ENCODE measurements at places on chromosomes 1 and 21. TPM values are rescaled to one million over a fixed set of nuclear protein-coding genes. Genes with fewer than 3 reads are reported as not detected.

Gene TMEM69
- total RNA-seq: 43.8 TPM

Gene CD55
- total RNA-seq: 28.6 TPM

Gene ISG20L2
- total RNA-seq: 26.4 TPM

Gene ST6GALNAC5
- total RNA-seq: 1.4 TPM

Gene OR2L8
- not detected for total RNA-seq

Gene TRNAU1AP
- 30.4 TPM for total RNA-seq

Gene RNF186
- total RNA-seq: not detected

Gene FBXO2
- 0.51 TPM for total RNA-seq

Gene SPATA21
- total RNA-seq: not detected

Gene DISC1
- total RNA-seq: 4.0 TPM

Gene OR2L2
- total RNA-seq: not detected

Gene MOB3C
- total RNA-seq: 7.2 TPM

Gene ATF3
- 18.9 TPM for total RNA-seq

Gene ZNF648
- total RNA-seq: not detected

Gene BSND
- not detected for total RNA-seq

Gene TNNT2
- total RNA-seq: 0.17 TPM

Gene VSIG8
- total RNA-seq: not detected

Gene SLC1A7
- not detected for total RNA-seq

Gene FCRL2
- not detected for total RNA-seq

Gene PRKAA2
- 8.4 TPM for total RNA-seq

Gene GSTM5
- total RNA-seq: not detected

Gene RNU1-4
- under 0.01 TPM for total RNA-seq

Gene SPAG17
- 0.14 TPM for total RNA-seq

Gene SERPINC1
- total RNA-seq: not detected

Gene GPR25
- 0.65 TPM for total RNA-seq

Gene GPN2
- total RNA-seq: 10.9 TPM

Gene HES2
- total RNA-seq: 6.2 TPM

Gene CCDC190
- not detected for total RNA-seq

Gene FAM151A
- not detected for total RNA-seq

Gene RALGPS2
- 15.0 TPM for total RNA-seq

Gene DYNLT5
- not detected for total RNA-seq

Gene ZNF593OS
- not detected for total RNA-seq

Gene AJAP1
- total RNA-seq: 2.4 TPM

Gene NUCKS1
- total RNA-seq: 92.5 TPM

Gene PKP1
- total RNA-seq: 1.5 TPM

Gene OR2AK2
- not detected for total RNA-seq

Gene DPT
- not detected for total RNA-seq

Gene RIPPLY3
- 5.1 TPM for total RNA-seq

Gene UBE2U
- not detected for total RNA-seq

Gene GJC2
- total RNA-seq: 0.14 TPM

Gene TAS1R1
- not detected for total RNA-seq

Gene C1QA
- not detected for total RNA-seq

Gene FCGR2B
- total RNA-seq: not detected

Gene ZNF697
- total RNA-seq: 6.8 TPM

Gene ATP1A4
- not detected for total RNA-seq

Gene SPRR2E
- not detected for total RNA-seq

Measured in epithelial cell of proximal tubule (primary cell).